ENCODE measurements at places on chromosomes 2 and 18.

DNA sequence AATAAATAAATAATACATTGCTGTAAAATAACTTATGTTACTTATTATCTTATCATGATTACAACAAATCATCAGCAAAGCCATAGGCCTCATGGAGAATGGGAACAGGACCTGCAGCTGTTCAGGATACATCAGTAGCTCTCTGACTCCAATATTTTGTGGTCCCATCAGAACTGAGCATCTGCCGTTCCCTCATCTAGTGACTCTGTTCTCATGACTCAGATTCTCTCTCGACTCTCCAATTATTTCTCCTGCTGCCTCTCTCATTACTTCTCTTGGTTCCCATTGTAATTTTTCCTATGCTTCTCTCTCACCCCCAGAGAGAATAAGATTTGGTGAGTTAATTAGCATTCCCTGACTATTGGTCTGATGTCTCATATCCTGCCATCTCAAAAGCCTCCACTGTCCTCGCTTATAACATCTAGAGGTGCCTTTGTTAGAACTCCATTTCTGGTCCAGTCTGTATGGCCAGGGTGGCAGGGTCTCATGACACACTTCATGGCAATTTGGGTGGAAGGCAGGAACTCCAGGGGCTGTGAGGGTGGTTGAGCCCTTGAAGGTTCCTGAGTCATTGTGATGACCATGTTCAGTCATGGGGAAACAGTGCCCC lies 78.0 kb upstream of the TANC1 start:
- DNase-seq, result no peak
- no peak overlapping the region for H3K4me3 ChIP-seq
- H3K4me1 ChIP-seq, result no peaks in the 10 kb centered on the region
- H3K27ac ChIP-seq, result no peak overlapping the region
- no peaks in the 10 kb centered on the region for H3K27me3 ChIP-seq

GRCh38 chr2:45248214-45248613 lies 239.0 kb upstream of the SIX2 start:
- H3K4me3 ChIP-seq, result no peak overlapping the region
- no peaks in the 10 kb centered on the region for H3K27me3 ChIP-seq
- H3K4me1 ChIP-seq, result no peaks in the 10 kb centered on the region
- no peaks in the 10 kb centered on the region for H3K36me3 ChIP-seq
- no peak overlapping the region for H3K27ac ChIP-seq

GRCh38 chr2:72980535-72981217 lies 63.4 kb downstream of the EMX1 start:
- no peak for DNase-seq
- no peak overlapping the region for H3K4me3 ChIP-seq
- no peak overlapping the region for H3K27ac ChIP-seq
- H3K4me1 ChIP-seq, result peaks cover 43% of the 10 kb centered on the region

DNA sequence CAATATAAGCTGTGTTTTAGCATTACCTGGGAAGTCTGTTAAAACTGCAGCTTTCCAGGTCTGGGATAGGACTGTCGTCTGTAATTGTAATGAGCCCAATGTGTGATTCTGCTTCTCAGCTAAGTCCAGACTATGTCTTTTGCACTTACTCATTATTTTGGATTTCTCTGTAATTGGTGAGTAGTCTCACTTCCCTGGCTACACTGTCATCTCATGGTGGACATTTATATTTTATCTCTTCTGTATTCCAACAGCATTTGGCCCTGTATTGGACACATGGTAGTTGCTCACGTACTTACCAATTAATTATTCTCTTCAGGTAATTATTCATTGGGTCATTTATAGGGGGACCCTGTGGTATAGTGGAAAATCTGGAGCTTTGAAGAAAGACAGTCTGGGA lies 28.0 kb downstream of the LHCGR start:
- no peak for DNase-seq
- no peaks in the 10 kb centered on the region for H3K4me1 ChIP-seq
- no peaks in the 10 kb centered on the region for H3K36me3 ChIP-seq
- no peaks in the 10 kb centered on the region for H3K27me3 ChIP-seq

DNA sequence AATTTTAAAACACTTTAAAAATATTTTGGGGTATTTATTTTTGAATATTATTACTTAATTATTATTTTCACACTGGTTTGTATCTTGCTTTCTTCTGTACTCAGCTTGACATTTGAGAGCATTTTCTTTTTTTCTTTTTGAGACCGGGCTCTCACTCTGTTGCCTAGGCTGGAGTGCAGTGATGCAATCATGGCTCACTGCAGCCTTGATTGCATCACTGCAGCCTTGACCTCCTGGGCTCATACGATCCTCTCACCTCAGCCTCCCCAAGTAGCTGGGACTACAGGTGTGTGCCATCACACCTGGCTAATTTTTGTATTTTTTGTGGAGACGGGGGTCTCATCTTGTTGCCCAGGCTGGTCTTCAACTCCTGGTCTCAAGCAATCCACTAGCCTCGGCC lies 79.9 kb upstream of the DLX2 start:
- no peak overlapping the region for H3K27ac ChIP-seq
- no peaks in the 10 kb centered on the region for H3K27me3 ChIP-seq
- H3K36me3 ChIP-seq, result no peaks in the 10 kb centered on the region
- H3K4me1 ChIP-seq, result no peaks in the 10 kb centered on the region
- no peak for DNase-seq
- no peak overlapping the region for H3K4me3 ChIP-seq

GRCh38 chr18:46212398-46212797 lies 108.2 kb downstream of the HAUS1 start:
- no peak for DNase-seq
- H3K4me3 ChIP-seq, result no peak overlapping the region
- H3K27me3 ChIP-seq, result no peaks in the 10 kb centered on the region
- no peak overlapping the region for H3K27ac ChIP-seq

- H3K4me3 ChIP-seq, result no peak overlapping the region
- H3K36me3 ChIP-seq, result no peaks in the 10 kb centered on the region
- no peak for DNase-seq
- H3K27ac ChIP-seq, result no peak overlapping the region
- no peaks in the 10 kb centered on the region for H3K4me1 ChIP-seq
Measured at GRCh38 chr2:57444752-57445430, 601.7 kb upstream of the VRK2 start.

GRCh38 chr2:54083445-54083844 lies 32.0 kb upstream of the ACYP2 start:
- H3K27ac ChIP-seq, result no peak overlapping the region
- no peaks in the 10 kb centered on the region for H3K36me3 ChIP-seq
- no peak overlapping the region for H3K4me3 ChIP-seq
- H3K4me1 ChIP-seq, result peaks cover 6% of the 10 kb centered on the region
- no peaks in the 10 kb centered on the region for H3K27me3 ChIP-seq

- H3K27me3 ChIP-seq, result no peaks in the 10 kb centered on the region
- no peaks in the 10 kb centered on the region for H3K36me3 ChIP-seq
- no peak overlapping the region for H3K27ac ChIP-seq
- no peak for DNase-seq
Measured at GRCh38 chr18:10661317-10661716, 135.5 kb downstream of the NAPG start.

DNA sequence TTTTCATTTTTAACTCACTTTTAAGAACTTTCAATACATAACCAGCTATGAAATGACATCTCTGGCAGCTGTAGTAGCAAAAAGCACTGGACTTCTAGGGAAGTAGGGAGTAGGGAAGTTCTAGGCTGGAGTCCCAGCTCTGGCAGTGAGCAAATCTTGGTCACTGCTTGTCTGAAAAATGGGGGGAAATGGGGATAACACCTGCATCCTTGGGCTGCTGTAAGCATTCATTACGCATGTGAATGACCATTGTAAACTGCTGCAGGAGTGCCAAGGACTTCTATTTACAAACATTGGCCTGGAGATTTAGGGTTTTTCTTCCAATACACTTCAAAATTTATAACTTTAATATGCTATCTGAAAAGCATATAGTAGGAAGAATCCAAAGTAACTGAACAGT lies 972 bp upstream of the MPP4 start:
- no peak overlapping the region for H3K27ac ChIP-seq
- H3K36me3 ChIP-seq, result peaks cover 41% of the 10 kb centered on the region
- H3K27me3 ChIP-seq, result no peaks in the 10 kb centered on the region
- no peak for DNase-seq

DNA sequence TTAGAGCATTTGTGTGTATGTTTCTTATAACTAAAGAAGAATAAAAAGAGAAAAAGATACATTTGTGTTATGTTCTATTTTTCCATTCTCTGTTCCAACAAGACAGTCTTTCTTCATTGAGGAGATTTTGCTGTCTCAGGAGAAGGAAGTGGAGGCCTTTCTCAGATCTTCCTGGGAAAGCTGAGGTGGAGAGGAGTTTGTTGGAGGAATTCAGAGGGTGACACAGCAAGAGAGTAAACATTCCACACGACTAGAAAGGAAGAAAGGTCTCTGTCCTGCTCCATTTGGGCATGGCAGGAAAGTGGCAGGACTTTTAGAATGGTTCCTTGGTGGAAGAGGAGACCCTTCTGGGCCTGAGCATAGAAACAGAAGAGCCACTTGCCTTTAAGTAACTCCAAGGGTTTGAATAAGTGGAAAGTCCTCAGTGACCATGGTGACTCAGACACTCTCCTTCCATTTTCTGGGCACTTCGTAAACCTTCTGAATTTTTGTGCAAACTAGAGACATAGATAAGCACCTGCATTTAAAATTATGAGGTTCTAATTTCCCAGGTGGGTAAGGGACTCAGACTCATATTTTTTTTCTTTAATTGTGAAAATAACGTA lies 52.3 kb upstream of the COL5A2 start:
- no peaks in the 10 kb centered on the region for H3K4me1 ChIP-seq
- DNase-seq, result no peak
- H3K27ac ChIP-seq, result no peak overlapping the region
- H3K4me3 ChIP-seq, result no peak overlapping the region

DNA sequence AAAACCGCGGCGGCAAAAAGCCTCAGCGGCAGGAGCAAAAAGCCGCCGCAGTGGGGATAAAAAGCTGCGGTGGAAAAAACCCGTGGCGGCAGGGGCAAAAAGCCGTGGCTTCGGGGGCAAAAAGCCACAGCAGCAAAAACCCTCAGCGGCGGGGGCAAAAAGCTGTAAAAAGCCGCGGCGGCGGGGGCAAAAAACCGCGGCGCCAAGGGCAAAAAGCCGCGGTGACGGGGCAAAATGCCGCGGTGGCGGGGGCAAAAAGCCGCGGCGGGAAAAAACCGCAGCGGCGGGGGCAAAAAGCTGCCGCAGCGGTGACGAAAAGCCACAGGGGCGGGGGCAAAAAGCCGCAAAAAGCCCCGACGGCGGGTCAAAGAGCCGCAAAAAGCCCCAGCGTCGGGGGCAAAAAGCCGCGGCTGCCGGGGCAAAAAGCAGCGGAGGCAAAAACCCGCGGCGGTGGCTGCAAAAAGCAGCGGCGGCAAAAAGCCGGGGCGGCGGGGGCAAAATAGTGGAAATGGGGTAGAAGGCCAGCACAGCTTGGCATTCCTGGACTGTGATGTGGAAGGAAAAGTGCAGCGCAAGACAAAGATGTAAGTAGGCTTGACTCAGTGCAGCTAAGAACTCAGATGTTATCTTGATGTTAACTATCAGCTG lies 151.8 kb downstream of the ANKRD30BL start:
- peaks cover 5% of the 10 kb centered on the region for H3K27me3 ChIP-seq
- H3K27ac ChIP-seq, result no peak overlapping the region
- H3K4me1 ChIP-seq, result no peaks in the 10 kb centered on the region

DNA sequence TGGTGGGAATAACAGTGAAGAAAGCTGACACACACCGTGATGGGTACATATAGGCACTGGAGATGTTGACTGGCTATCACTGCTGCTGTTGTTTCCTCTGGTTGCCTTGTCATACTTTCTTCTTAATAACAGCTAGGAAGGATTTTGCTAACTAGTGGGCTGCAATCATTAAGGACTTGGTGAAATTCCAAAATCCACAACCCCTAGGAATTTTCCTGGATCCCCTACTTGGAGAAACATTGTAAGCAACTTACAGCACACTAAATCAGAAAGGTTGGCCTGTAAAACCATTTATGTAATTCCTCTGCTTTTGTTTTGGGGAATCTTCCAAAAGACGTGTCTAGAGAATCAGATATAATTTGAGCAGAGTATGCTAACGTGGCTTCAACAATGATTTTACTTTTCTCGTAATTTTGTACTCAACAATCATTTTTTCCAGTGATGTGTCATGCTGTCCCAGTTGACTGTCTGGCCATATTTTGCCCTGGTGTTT lies 8.0 kb upstream of the COL3A1 start:
- no peaks in the 10 kb centered on the region for H3K36me3 ChIP-seq
- H3K4me3 ChIP-seq, result no peak overlapping the region
- H3K4me1 ChIP-seq, result no peaks in the 10 kb centered on the region
- peak overlapping the region; percentile 66 for H3K27ac ChIP-seq
- H3K27me3 ChIP-seq, result no peaks in the 10 kb centered on the region
